Activated CD8-positive, alpha-beta T cell treated with anti-CD3 and anti-CD28 coated beads, Interleukin-2, amount 10 ng/mL, durations not matched to agents 7 days and 5 days (primary cell): ENCODE measurements at places on chromosomes 3 and 15. TPM values are rescaled to one million over a fixed set of nuclear protein-coding genes. Genes with fewer than 3 reads are reported as not detected.

DNA sequence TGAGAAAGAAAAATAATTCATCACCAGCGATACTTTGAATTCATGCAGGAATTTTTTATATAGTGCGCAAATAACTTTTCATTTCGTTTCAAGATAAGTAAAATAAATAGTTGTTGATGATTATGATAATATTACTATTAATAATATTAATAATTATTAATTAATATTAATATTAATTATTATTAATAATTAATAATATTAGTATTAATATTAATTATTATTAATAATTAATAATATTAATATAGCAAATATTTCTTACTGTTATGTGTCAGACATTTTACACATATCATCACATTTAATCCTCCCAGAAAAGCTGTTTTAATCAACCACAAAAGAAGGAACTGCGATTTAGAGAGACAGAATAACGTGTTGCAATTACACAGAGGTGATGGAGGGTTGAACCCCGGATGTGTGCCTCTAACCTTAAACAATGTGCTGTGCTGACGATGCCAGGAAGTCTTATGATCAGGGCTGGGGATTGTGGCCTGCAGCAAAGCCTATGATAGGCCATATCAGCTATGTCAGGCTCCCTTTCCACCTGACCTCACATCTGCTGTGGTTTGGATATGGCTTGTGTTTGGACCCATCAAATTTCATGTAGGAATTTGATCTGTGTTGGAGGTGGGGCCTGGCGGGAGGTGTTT is 263.5 kb upstream of the NR2F2 start:
- DNase-seq = no peak

GRCh38 chr3:195543500-195544229 is 540 bp upstream of the PPP1R2 start:
- DNase-seq = no peak

GRCh38 chr3:15768421-15769255 is 29.1 kb downstream of the ANKRD28 start:
- DNase-seq = no peak

- peak; percentile 61 for DNase-seq
These were observed 140.5 kb upstream of the TBL1XR1 start for GRCh38 chr3:177337541-177338331.

FETUB gene
- total RNA-seq = not detected

- DNase-seq = peak; percentile 55
These were observed 79.3 kb downstream of the ATP10A start for GRCh38 chr15:25783607-25784540.

GOLGA8G gene
- total RNA-seq = not detected

KIAA1143 gene
- total RNA-seq = 38.7 TPM

DNA sequence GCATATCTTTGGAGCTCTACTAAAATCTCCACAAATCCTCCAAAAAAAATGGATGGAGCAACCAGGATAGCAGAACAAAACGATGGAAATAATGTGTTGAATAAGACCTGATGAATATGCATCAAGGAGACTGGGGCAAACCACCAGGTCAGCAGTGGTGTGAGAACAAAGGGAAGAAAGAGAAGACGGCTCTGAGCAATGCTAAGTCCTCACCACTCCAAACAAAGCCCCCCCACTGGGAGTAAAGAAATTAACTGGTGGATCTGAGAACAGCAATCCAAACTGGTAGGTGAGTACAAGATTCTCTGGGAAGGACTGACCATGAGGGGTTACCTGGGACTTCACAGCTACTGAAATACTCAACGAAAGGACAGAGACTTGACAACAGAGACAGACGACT is 977.3 kb downstream of the TBL1XR1 start:
- DNase-seq = no peak

CADM2 gene
- total RNA-seq = 0.21 TPM

CTXND1 gene
- total RNA-seq = not detected

LRRN1 gene
- 1.7 TPM for total RNA-seq

- DNase-seq = no peak
These were observed 40.6 kb downstream of the GOLGA8S start for GRCh38 chr15:23395030-23395692.

SNX4 gene
- total RNA-seq = 38.6 TPM
